ENCODE measurements at places on chromosomes 2 and 18. TPM values are rescaled to one million over a fixed set of nuclear protein-coding genes. Genes with fewer than 3 reads are reported as not detected.

DNA sequence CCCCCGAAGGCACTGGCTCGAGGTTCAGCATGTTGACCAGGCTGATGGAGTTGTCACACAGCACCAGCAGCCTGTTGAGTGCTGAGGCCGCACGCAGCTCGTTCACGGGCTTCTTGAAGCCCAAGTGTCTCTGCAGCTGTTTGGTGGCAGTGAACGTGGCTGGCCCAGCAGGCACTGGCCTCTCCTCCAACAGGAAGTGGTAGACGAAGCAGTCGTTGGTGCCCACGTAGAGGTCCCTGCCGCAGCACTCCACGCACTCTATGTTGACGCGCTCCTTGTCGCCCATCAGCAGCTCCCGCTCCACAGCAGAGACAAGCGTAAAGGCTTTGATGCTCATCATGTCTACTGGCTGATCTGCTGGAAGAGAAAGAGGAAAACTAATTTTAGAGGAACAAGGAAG is 21.6 kb downstream of the TGFBRAP1 start:
- no peak overlapping the region for H3K27ac ChIP-seq
- ATAC-seq = no peak
- peaks cover 33% of the 10 kb centered on the region for H3K36me3 ChIP-seq
- H3K27me3 ChIP-seq = no peaks in the 10 kb centered on the region

DNA sequence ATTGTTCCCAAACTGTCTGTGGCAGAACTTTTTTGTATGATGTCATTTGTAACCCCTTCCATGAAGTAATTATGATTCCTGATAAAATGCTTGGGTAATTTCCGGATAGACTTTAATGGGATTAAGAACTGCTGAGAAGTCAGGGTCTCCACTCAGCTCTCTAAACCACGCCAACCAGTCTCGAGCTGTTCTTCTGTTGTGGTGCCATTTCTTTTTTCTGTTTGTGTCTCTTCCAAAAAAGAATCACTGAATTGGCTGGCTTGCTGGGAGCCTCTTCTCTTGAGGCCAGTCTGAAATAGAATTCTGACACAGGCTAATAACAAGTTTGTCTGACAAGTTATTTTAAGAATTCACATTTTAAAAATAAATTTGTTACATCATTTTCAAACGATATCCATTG is 198.9 kb downstream of the BCL2 start:
- ATAC-seq = no peak
- H3K27ac ChIP-seq = peak overlapping the region; percentile 67
- H3K36me3 ChIP-seq = peaks cover 24% of the 10 kb centered on the region
- peaks cover 22% of the 10 kb centered on the region for H3K4me1 ChIP-seq

DNA sequence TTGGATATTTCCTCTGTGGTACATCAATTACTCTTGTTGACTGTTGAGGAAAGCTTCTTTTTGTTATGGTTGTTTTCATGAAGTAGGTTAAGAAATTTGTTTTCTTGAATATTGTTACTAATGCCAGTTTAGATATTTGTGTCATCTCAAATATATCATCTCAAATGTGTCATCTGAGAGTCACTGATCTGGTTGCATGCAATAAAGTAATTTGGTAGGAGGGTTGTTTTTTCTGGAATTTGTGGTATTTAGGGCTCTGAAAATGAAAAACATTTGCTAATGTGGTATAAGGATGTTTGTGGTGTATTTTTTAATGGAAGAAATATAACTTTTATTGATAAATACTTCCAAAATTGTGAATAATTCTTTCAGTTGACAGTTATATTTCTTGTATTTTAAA is 117.7 kb downstream of the GREB1L start:
- H3K4me1 ChIP-seq = no peaks in the 10 kb centered on the region
- H3K36me3 ChIP-seq = no peaks in the 10 kb centered on the region
- no peak overlapping the region for H3K27ac ChIP-seq
- peaks cover 20% of the 10 kb centered on the region for H3K27me3 ChIP-seq
- no peak overlapping the region for H3K4me3 ChIP-seq
- ATAC-seq = no peak

DNA sequence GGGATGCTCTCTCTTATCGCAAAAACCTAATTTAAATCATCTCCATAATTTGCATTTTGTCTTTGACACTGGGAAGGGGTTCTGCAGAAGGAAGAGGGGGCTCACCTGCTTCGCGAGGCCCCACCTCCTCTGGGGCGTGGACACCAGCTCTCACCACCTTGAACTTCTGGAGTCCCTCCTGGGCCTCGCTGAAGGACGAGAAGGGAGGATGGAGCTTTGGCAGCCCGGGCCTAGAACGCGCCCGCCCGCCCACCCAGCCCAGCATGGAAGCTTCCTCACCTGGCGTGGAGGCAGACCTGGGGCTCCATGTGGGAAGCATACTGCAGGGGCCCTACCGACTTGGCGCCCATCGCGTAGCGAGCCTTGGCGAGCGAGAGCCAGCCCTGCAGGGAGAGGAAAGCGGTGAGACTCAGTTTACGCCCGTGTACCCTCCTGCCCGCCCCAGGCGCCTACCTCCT is 1.1 kb upstream of the IMP4 start:
- peaks cover 95% of the 10 kb centered on the region for H3K36me3 ChIP-seq
- peak overlapping the region; percentile 94 for H3K4me3 ChIP-seq
- H3K27me3 ChIP-seq = no peaks in the 10 kb centered on the region
- H3K4me1 ChIP-seq = peaks cover 15% of the 10 kb centered on the region
- peak; percentile 1 for ATAC-seq
- peak overlapping the region; percentile 96 for H3K27ac ChIP-seq

DNA sequence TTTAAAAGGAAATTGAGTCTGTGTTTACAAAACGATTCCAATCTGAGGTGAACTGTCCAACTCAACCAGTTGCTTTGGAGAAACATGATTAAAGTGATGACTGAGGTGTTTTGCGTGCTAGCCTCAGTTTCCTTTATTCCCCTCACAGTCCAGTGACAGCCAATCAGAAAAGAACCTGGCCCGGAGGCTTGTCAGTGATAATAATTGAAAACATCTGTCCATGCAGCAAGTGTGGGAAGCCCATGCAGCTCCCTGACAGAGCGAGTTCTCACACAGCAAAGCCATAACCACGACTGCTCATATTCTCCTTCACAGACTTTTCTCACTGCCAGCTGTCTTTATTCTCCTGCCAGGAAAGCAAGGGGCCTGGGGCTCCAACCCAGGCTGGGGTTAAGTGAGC is 613.4 kb downstream of the ARHGAP15 start:
- peaks cover 13% of the 10 kb centered on the region for H3K4me1 ChIP-seq
- no peaks in the 10 kb centered on the region for H3K27me3 ChIP-seq
- ATAC-seq = no peak
- H3K4me3 ChIP-seq = no peak overlapping the region

DNA sequence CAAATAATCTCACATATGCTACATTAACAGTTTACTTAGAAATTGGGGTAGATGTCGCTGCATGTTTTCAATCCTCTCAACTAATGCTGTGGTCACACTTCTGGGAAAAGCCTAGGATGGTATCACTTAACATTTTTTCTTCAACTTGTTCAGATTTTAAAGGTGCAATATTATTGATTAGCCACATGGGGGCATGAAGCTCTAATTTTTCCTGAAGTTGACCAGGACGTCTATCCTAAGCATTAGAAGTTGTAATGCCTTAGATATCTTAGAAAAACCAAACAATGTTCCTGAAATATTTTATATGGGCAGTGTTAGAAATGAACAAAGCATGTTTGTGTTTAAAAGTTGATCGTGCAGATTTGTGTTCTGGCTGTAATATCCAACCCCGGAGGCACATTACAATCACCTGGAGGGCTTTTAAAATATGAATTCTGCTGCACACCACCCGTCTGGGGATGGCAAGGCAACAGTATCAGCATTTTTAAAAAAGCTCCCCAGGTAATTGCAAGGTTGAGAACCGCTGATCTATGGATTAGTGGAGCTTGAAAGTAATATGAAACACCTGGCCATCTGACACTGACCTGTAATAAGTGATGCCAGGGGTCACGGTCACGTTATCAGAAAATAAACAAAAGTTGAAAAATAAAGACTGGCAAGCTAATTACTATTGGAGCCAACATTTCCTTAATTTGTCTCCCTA is 100.5 kb upstream of the LMAN1 start:
- ATAC-seq = no peak
- H3K27ac ChIP-seq = no peak overlapping the region
- H3K4me1 ChIP-seq = no peaks in the 10 kb centered on the region
- no peak overlapping the region for H3K4me3 ChIP-seq
- H3K36me3 ChIP-seq = no peaks in the 10 kb centered on the region
- peaks cover 25% of the 10 kb centered on the region for H3K27me3 ChIP-seq

GRCh38 chr18:21057112-21057511 is 54.5 kb downstream of the ROCK1 start:
- ATAC-seq = no peak
- no peak overlapping the region for H3K27ac ChIP-seq
- peaks cover 11% of the 10 kb centered on the region for H3K36me3 ChIP-seq
- peaks cover 5% of the 10 kb centered on the region for H3K4me1 ChIP-seq

DNA sequence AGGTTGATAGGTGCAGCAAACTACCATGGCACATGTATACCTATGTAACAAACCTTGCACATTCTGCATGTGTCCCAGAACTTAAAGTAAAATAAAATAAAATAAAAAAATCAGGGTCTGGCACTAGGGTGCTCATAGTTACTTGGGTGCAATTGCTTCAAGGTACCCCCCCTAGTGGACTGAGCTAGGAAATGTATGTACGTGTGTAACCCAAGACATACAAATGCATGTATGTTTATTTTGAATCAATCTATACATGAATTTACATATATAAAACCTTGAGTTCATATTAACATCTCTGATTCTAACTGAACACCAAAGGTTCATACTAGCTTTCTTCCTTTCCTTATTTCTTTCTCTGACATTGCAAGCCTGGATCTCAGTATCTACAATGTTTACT is 51.5 kb downstream of the USP37 start:
- H3K4me3 ChIP-seq = no peak overlapping the region
- no peak overlapping the region for H3K27ac ChIP-seq
- no peak for ATAC-seq
- H3K4me1 ChIP-seq = peaks cover 26% of the 10 kb centered on the region
- no peaks in the 10 kb centered on the region for H3K27me3 ChIP-seq

DNA sequence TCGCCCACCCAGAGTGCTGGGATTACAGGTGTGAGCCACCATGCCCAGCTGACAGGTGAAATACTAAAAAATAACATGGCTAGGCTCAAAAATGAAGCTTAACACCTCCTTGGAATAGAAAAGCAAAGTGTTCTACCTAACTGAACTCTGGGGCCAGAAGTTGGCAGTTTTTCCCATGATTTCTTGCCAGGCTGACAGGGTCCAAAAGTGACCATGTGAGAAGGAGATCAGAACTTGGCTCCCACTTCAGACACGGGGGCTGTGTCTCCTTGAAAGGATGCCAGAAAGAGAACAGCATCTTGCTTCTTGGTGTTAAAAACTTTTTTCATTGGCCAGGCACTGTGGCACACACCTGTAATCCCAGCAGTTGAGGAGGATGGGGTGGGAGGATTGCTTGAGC is 47.0 kb downstream of the BMPR2 start:
- no peak for ATAC-seq
- peaks cover 6% of the 10 kb centered on the region for H3K4me1 ChIP-seq
- no peaks in the 10 kb centered on the region for H3K27me3 ChIP-seq
- no peak overlapping the region for H3K27ac ChIP-seq
- H3K36me3 ChIP-seq = no peaks in the 10 kb centered on the region

- no peak overlapping the region for H3K27ac ChIP-seq
- ATAC-seq = no peak
- no peaks in the 10 kb centered on the region for H3K36me3 ChIP-seq
- no peaks in the 10 kb centered on the region for H3K4me1 ChIP-seq
- H3K4me3 ChIP-seq = no peak overlapping the region
Measured at GRCh38 chr2:109105113-109105512, 23.9 kb upstream of the SH3RF3 start.

GRCh38 chr2:241534293-241534692 is 24.3 kb upstream of the BOK start:
- ATAC-seq = no peak
- no peak overlapping the region for H3K27ac ChIP-seq
- H3K4me3 ChIP-seq = no peak overlapping the region
- no peaks in the 10 kb centered on the region for H3K36me3 ChIP-seq
- H3K27me3 ChIP-seq = peaks cover 9% of the 10 kb centered on the region

GRCh38 chr2:165582409-165582808 is 112.9 kb downstream of the CSRNP3 start:
- H3K27me3 ChIP-seq = no peaks in the 10 kb centered on the region
- H3K27ac ChIP-seq = no peak overlapping the region
- H3K4me3 ChIP-seq = no peak overlapping the region
- ATAC-seq = no peak

DNA sequence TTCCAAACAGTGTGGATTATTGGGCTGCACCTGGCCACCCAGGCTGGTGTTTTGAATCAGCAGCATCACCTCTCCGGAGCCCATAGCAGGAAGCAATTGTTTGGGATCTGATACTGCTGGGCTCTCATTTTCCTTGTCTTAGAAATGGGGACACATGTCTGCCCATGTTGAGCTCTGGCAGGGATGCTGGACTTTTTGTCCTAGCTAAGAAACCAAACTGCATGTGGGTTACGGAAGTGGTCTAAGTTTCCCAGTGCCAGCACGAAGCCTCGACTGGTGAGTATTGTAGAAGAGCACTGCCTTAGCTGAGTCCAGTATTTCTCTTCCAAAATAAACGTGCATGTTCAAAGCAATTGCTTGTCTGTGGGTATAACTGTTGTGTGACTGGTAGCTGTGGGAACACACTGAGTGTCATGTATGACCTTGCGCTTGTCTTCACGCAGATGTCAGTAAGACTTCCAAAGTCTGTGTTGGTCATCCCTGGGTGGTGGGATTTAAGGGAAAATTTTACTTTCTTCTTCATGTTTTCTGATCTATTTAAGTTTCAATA is 43.6 kb downstream of the SH3RF3 start:
- no peak overlapping the region for H3K4me3 ChIP-seq
- H3K27me3 ChIP-seq = peaks cover 3% of the 10 kb centered on the region
- H3K36me3 ChIP-seq = no peaks in the 10 kb centered on the region
- H3K27ac ChIP-seq = no peak overlapping the region
- no peaks in the 10 kb centered on the region for H3K4me1 ChIP-seq
- ATAC-seq = no peak

- peaks cover 6% of the 10 kb centered on the region for H3K4me1 ChIP-seq
- no peak for ATAC-seq
- no peaks in the 10 kb centered on the region for H3K27me3 ChIP-seq
- peaks cover 6% of the 10 kb centered on the region for H3K36me3 ChIP-seq
Measured at GRCh38 chr2:127531221-127531648, 4.2 kb upstream of the MYO7B start.

The NRP2 gene
- total RNA-seq = 0.91 TPM

DNA sequence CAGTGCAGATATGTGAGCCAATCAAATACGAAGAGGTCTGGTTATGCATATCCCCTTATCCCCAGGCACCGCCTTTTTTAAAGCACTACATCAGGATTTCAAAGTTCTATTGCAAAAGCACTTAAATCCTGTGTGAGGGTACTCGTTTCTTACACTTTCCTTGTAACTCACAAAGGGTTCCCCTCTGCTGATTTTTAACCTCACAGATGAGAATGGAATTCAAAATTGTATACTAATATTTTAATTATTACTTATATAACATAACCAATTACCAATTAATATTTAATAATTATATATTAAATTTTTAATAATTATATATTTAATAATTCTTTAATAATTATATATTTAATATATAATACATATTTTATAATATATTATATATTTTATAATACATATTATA is 126.2 kb upstream of the MAPRE2 start:
- no peaks in the 10 kb centered on the region for H3K4me1 ChIP-seq
- ATAC-seq = no peak
- H3K36me3 ChIP-seq = no peaks in the 10 kb centered on the region
- no peak overlapping the region for H3K27ac ChIP-seq

GRCh38 chr2:197558393-197558792 is 42.5 kb downstream of the MOB4 start:
- H3K4me3 ChIP-seq = no peak overlapping the region
- no peaks in the 10 kb centered on the region for H3K4me1 ChIP-seq
- no peaks in the 10 kb centered on the region for H3K27me3 ChIP-seq
- ATAC-seq = no peak

GRCh38 chr2:229205704-229206103 is 65.4 kb downstream of the PID1 start:
- no peaks in the 10 kb centered on the region for H3K36me3 ChIP-seq
- no peaks in the 10 kb centered on the region for H3K27me3 ChIP-seq
- H3K4me1 ChIP-seq = no peaks in the 10 kb centered on the region
- H3K27ac ChIP-seq = no peak overlapping the region

Data from activated T-helper 17 cell treated with anti-CD3 and anti-CD28 coated beads, Interleukin-2, amount 50 U/mL, for 72 hours (primary cell).